Kidney (tissue), 22 donors: ENCODE measurements at places on chromosomes 6 and 20. TPM values are rescaled to one million over a fixed set of nuclear protein-coding genes. Genes with fewer than 3 reads are reported as not detected.

DNA sequence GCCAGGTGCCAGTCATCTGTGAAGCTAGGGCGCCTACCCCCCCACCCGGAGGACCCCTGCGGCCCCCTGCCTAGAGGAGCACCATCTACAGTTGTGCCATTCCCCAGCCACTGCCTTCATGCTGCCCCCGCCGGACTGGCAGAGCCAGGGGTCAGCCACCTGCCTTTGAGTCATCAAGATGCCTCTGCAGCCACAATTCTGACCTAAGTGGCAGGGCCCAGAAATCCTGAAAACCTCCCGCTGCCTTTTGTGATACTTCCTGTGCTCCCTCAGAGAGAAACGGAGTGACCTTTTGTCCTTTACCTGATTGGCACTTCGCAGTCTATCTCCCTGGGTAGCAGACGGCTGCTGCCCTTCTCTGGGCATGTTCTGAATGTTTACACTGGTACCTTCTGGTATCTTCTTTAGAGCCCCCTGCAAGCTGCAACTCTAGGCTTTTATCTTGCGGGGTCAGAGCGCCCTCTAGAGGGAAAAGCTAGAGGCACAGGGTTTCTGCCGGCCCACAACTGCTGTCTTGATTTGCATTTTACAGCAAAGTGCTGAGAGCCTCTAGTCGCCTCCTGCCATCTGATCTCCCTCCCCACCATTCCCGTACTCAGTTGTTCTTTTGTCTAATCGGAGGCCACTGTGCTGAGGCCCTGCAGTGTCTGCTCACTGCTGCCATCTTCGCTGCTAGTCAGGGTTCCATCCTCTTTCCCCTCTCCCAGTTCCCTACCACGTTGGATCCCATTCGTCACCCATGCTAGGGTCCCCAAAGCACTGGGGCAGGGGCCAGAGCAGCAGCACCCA, 26.9 kb downstream of the SPATA2 start:
- peak; percentile 85 for DNase-seq

DNA sequence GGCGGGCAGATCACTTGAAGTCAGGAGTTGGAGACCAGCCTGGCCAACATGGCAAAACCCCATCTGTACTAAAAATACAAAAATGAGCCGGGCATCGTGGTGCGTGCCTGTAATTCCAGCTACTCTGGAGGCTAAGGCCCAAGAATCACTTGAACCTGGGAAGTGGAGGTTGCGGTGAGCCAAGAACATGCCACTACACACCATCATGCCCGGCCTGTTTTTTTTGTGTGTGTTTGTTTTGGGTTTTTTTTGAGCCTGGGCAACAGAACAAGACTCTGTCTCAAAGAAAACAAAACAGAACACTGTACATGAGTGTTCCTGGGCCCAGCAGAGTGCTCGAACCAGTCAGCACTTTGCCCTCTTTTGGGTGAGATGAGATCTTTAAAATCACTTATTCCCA, 159.1 kb downstream of the MTHFD1L start:
- DNase-seq = no peak

DNA sequence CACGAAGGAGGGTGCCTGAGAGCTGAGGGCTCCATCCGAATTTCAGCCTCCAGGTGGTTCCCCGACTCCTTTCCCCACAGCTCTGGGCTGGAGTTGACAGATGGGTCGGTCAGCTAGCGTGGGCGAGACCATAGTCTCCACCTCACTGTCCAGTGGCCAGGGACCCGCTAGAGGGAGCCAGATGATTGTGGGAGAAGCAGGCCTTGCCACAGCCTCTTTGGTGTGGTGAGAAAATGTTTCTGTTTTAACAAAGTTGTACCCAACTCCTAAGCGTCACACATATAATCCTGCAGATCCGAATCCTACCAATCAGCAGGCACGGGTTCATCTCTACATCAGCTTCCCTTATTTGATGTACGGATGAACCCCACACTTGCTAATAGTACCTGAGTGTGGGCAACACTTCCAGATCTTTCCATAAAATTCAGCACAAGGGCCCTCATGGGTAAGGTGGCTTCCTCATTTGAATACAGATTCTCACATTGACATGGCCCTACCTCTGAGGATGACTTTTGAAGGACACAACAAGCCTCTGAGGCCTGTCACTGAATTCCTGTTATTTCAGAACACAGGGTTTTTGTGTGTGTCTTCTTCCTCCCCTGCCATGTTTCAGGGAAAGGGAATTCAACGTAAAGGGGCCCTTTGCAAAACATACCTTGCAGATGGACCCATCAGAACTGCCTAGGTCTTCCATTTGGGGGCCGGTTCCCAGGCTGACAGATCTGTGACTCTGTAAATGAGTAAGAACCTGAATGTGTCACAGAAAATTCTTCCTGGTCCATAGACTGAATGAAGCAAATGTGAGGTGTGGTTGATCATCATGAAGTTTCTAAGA, 103.2 kb upstream of the DUSP22 start:
- peak; percentile 94 for DNase-seq

GRCh38 chr6:91436448-91436847, 849.6 kb upstream of the MAP3K7 start:
- no peak for DNase-seq

GRCh38 chr6:17663226-17663625, 43.5 kb downstream of the NUP153 start:
- no peak for DNase-seq

- DNase-seq = no peak
Observed at GRCh38 chr20:43529051-43529450, 21.6 kb downstream of the L3MBTL1 start.

- DNase-seq = peak; percentile 95
Observed at GRCh38 chr20:50285376-50286173, 94.9 kb downstream of the CEBPB start.

- DNase-seq = peak; percentile 14
Observed at GRCh38 chr6:10719964-10720264, 3.0 kb upstream of the TMEM14C start.

- peak; percentile 83 for DNase-seq
Observed at GRCh38 chr6:148969603-148970061, 222.8 kb downstream of the UST start.

- DNase-seq = no peak
Observed at GRCh38 chr20:33647603-33648395, 14.3 kb upstream of the C20orf144 start.

DNA sequence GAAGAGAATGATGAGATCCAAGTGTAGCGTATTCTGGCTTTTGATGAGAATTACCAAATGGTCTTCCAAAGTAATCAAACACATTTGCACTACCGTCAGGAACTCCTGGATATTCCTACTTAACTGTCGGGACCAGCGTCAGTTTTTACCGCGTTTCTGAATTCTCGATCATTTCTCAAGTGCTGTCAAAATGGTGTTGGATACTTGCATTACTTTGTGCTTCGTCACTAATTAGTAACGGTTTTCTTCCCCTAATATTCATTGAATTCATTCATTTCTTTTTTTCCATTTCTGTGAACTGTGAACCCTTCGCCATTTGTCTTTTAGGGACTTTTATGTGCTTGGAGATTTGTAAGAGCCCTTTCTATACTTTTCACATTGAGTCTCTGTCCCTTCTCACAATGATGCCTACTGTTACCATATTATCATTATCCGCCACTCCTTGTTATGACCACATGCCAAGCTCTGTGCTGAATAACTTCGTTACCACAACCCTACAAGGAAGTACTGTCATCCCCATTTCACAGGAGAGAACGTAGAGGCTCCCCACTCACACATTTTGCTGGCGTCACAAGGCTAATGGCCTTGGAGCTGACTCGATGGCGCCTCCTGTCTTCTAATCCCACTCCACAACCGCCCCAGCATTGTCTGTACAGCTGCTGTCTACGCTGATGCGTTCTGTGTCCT, 74.2 kb upstream of the QKI start:
- no peak for DNase-seq

GRCh38 chr6:47437592-47437991, 40.0 kb upstream of the CD2AP start:
- DNase-seq = no peak

DNA sequence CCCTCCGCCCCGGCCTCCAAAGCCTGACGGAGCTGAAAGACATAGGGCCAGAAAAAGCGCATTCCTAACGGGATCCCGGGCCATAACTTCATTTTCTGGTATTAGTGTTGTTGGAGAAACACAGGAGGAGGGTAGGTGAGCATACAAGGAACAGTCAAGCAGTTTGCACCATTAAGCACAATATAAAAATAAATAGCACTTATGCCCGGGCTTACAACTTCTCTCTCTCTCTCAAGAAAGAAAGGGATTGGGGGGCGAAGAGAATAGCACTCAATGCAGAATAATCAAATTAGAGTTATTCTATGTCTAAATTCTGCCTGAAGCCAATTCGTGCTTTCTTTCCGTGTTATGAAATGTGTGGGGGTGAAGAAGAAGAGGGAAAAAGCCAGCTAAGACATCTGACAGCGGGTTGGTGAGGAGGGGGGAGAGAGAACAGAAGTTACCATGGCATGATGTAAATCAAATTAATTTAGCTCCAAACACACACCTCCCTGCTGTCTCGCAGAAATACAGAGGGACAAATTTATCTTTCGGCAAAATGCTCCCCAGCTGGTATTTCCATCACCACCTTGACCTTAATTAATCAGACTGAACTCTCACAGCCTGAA, 508 bp upstream of the METTL24 start:
- peak; percentile 58 for DNase-seq

DNA sequence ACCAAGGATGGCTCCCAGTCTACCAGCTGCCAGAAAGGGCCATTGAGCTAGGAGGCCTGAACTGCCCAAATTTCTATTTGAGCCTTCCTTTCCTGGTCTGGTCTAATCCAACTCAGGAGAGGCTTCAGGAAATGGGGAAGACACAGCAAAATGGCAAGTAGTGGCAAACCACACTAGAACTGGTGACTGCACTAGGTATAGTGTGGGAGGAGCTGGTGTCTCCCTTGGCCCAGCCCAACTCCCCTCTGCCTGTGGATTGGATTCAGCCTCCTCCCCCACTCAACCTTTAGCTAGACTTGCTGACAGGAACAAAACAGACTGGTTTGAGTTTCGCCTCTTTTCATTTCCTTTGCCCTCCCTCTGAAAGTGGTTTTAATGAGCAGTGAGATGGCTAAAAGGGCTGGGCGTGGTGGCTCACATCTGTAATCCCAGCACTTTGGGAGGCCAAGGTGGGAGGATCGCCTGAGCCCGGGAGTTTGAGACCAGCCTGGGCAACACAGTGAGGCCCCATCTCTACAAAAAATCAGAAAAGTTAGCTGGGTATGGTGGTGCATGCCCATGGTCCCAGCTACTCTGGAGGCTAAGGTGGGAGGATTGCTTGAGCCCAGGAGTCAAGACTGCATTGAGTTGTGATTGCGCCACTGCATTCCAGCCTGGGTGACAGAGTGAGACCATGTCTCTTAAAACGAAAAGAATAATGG, 17.5 kb downstream of the MRPS18A start:
- peak; percentile 80 for DNase-seq

DNA sequence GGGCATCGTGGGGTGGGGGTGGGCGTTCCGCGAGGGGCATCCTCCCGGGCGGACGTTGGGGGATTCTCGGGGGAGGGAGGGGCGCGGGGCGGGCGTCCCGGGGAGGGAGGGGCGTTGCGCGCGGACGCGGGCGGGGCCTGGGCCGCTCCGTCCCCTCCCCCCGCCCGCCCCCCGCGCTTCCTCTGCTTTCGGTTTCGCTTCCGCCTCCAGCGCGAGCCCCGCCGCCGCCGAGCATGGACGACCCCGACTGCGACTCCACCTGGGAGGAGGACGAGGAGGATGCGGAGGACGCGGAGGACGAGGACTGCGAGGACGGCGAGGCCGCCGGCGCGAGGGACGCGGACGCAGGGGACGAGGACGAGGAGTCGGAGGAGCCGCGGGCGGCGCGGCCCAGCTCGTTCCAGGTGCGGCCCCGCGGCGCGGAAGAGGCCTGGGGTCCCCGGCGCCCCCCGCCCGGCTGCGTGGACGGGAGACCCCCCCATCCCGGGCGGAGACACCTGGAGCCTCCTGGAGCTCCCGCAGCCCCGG, at the start of gene OGFR:
OGFR (plus strand) TSS at position 209 of the 528 bp plus-strand sequence; CDS start at position 234, 25 bp downstream.
- peak; percentile 91 for DNase-seq

- DNase-seq = no peak
Observed at GRCh38 chr6:75257343-75258087, 13.9 kb upstream of the COX7A2 start.

DNA sequence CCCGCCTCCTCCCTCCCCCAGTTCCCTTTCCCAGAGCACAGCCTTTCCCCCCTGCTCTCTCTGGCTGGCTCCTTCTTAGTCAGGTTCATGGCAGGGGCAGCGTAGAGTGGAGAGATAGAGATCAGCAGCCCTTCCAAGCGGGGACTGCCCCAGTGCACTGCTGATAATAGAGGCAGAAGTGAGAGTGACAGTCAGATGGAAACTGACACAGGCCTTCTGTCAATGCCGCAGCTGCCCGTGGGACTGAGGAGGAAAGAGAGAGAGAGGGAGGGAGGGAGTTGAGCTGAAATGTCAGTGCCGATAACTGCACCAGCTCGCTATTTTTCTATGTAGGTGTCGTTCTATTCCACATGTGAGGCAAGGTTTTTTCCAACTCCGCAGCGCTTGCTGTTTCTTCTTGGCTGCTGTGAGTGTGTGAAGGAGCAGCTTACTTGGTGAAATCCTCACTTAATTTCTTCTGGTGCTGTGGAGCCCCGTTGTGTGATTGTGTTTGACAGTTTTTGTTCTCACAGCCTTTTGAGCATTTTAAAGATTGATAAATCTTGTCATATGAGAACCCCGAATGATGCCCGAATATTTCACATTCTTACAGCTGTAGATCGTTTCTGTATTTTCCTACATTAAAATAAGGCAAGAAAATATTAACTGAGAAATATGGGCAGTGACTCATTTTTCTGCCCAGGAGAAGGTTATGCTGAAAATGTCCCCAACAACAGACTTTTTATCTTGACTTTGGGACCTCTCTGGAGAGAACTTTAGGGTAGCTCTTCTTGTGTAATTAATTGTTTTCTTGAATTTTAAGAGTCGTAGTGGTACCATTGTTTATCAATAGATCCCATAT, 386.4 kb upstream of the MMS22L start:
- DNase-seq = peak; percentile 55

GRCh38 chr6:56246541-56246880, 869 bp downstream of the COL21A1 start:
- no peak for DNase-seq

DNA sequence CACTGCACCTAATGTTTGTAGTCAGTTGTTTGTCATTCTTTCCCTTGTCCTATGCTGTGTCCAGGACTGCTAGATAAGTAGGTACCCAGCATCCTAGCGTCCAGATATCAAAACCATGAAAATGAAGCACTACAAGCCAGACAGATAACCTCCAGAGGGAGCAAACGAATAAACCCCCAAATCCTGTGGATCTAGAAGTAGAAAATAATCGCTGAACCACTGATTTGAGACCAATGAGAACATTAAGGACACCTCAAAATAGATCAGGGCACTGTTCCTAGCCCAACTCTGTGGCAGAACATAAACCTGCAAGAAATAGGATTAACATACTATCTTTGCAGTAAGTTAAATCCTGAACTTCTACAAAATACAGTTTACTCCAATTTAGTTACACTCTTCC, 1.1 kb upstream of the KLHL32 start:
- no peak for DNase-seq

DNA sequence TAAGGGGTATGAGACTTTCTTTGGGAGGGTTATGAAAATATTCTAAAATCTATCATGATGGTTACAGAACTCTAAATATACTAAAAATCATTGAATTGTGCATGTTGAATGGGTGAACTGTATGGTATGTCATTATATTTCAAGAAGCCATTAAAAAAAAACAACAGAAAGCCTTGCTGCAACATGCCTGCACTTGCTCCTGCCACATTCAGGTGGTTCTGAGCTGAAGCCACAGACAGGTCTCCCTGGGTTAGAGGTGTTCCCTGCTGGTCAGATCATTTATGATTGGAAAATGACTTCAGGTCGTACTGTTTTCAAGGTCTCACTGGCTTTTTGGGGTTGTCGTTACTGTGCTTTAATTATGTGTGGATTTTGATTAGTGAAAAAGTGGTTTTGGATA, 13.3 kb downstream of the GMPR start:
- no peak for DNase-seq

- no peak for DNase-seq
Observed at GRCh38 chr6:148493424-148493823, 150.8 kb downstream of the SASH1 start.

The COL9A1 gene
- polyA plus RNA-seq = 0.19 TPM

The NOX3 gene
- not detected for polyA plus RNA-seq
